Ureter (tissue), 1 donor: ENCODE measurements at places on chromosomes 3 and 15.
A peak's percentile ranks its signal among the peaks of the same experiment; 100 is the strongest.

- peak; percentile 48 for DNase-seq
Observed at GRCh38 chr15:44584162-44584749, 47.3 kb downstream of the EIF3J start.

GRCh38 chr3:124174476-124174875 is 182.6 kb upstream of the ROPN1 start:
- DNase-seq: no peak

- DNase-seq: no peak
Observed at GRCh38 chr3:50675179-50676030, 678 bp downstream of the DOCK3 start.

DNA sequence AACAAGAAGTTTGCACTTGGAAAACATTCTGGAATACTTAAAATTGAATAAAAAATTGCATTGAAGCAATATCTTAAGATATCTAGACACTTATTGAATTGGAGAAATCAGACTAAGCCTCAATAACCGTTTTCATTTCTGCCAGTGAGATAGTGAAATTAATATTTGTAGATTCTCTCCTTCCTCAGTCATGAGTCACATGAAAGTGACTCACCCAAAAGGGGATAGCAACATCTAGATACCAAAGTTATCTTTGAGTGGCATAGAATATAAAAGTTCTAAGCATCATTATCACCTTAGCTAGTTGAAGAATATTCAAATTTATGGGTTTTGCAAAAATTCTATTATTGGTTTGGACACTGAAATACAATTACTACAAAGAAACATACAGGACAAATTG is 614.8 kb upstream of the ZNF717 start:
- no peak for DNase-seq

- no peak for DNase-seq
Observed at GRCh38 chr3:56784448-56785001, 17.2 kb downstream of the ARHGEF3 start.

DNA sequence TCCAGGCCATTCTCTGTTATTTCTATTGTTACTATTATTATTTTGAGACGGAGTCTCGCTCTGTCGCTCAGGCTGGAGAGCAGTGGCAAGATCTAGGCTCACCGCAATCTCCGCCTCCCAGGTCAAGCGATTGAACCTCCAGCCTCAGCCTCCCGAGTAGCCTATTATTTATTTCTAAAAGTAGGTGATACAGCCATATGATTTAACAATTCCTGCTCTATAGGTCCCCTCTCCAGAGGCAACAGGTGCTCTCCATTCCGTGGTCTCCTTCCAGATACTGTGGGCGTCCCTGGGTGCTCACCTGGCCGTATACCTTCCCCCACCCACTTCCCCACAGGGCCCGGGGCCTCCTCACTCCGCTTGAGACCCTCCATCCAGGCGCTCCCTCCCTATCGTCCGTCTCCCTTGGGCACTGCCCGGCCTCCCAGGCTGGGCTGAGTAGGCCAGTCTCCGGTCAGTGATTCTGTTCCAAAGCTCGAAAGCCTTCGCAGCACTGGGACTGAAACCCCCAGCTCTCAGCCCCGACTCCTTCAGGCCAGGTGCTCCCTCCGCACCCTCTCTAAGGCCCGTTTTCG is 708 bp upstream of the PTPN23 start:
- DNase-seq: no peak

GRCh38 chr3:29747991-29748390 is 467.1 kb downstream of the RBMS3 start:
- no peak for DNase-seq

- no peak for DNase-seq
Observed at GRCh38 chr15:31077941-31078340, 23.6 kb downstream of the TRPM1 start.

GRCh38 chr15:51904421-51904820 is 67.2 kb downstream of the LEO1 start:
- DNase-seq: no peak
